A549 treated with RU486 at 1 μM for 4 hours (cell line): ENCODE measurements at places on chromosomes 11 and 22. TPM values are rescaled to one million over a fixed set of nuclear protein-coding genes. Genes with fewer than 3 reads are reported as not detected.

The FGF3 gene
- total RNA-seq: not detected in 5 replicates

The RHOG gene
- 85.4 to 112 TPM (median 111 TPM) in 5 replicates for total RNA-seq

The SEPTIN3 gene
- 0.80 to 1.3 TPM (median 1.2 TPM) in 5 replicates for total RNA-seq

The C11orf65 gene
- 0.20 to 0.65 TPM in 2 of 5 replicates, not detected in the others for total RNA-seq

The NOX4 gene
- not detected in 5 replicates for total RNA-seq

The DCDC1 gene
- 0.18 to 0.88 TPM (median 0.70 TPM) in 5 replicates for total RNA-seq

The SPTBN2 gene
- total RNA-seq: 8.0 to 12.0 TPM (median 11.0 TPM) in 5 replicates

The TSKU gene
- total RNA-seq: 144 to 221 TPM (median 193 TPM) in 5 replicates

The SCARF2 gene
- total RNA-seq: 0.55 to 1.3 TPM (median 0.84 TPM) in 5 replicates

The DSCAML1 gene
- total RNA-seq: 0.13 to 0.31 TPM (median 0.22 TPM) in 5 replicates

The MS4A4A gene
- not detected in 5 replicates for total RNA-seq

The JAM3 gene
- total RNA-seq: 3.8 to 4.6 TPM (median 4.3 TPM) in 5 replicates

The OR2AG2 gene
- total RNA-seq: not detected in 5 replicates

The MPZL2 gene
- total RNA-seq: 0.06 to 0.19 TPM in 2 of 5 replicates, not detected in the others

The OR8G1 gene
- not detected in 5 replicates for total RNA-seq

The TMEM151A gene
- total RNA-seq: 1.6 to 4.3 TPM (median 3.9 TPM) in 5 replicates

The ACRV1 gene
- total RNA-seq: not detected in 5 replicates

The COX8A gene
- 625 to 1,017 TPM (median 974 TPM) in 5 replicates for total RNA-seq

The XNDC1N gene
- 2.5 to 4.1 TPM (median 3.6 TPM) in 5 replicates for total RNA-seq

The A4GALT gene
- total RNA-seq: 11.8 to 16.0 TPM (median 14.4 TPM) in 5 replicates

The SULT4A1 gene
- not detected in 5 replicates for total RNA-seq

The FGF4 gene
- total RNA-seq: not detected in 5 replicates

The DDI1 gene
- not detected in 5 replicates for total RNA-seq

The ZC3H12C gene
- total RNA-seq: 3.8 to 6.8 TPM (median 5.9 TPM) in 5 replicates

The SLC5A4 gene
- total RNA-seq: not detected in 5 replicates

The CFAP300 gene
- total RNA-seq: 4.9 to 7.1 TPM (median 6.6 TPM) in 5 replicates

The FAM83F gene
- not detected in 5 replicates for total RNA-seq

The OR4A16 gene
- not detected in 5 replicates for total RNA-seq

The PPARA gene
- 1.0 to 1.8 TPM (median 1.4 TPM) in 5 replicates for total RNA-seq

The OTOG gene
- total RNA-seq: not detected in 5 replicates

The RPL27A gene
- total RNA-seq: 2,550 to 3,109 TPM (median 2,667 TPM) in 5 replicates

The HPS5 gene
- 9.4 to 16.0 TPM (median 13.4 TPM) in 5 replicates for total RNA-seq

The PKNOX2 gene
- not detected in 5 replicates for total RNA-seq

The OR5W2 gene
- total RNA-seq: not detected in 5 replicates

The LRRC74B gene
- total RNA-seq: not detected in 5 replicates

The MMP12 gene
- total RNA-seq: 0.08 TPM in 1 of 5 replicates, not detected in the others

The DRAP1 gene
- total RNA-seq: 193 to 312 TPM (median 253 TPM) in 5 replicates
